ENCODE measurements at places on chromosomes 1 and 21. TPM values are rescaled to one million over a fixed set of nuclear protein-coding genes. Genes with fewer than 3 reads are reported as not detected.

Gene IL19
- total RNA-seq, result not detected

Gene AMY1B
- total RNA-seq, result not detected

Gene NID1
- 0.29 TPM for total RNA-seq

Gene NBPF3
- 9.0 TPM for total RNA-seq

Gene EFCAB14
- 50.3 TPM for total RNA-seq

Gene PLA2G5
- not detected for total RNA-seq

Gene HLCS
- total RNA-seq, result 30.6 TPM

GRCh38 chr1:226949401-226949800 lies 9.3 kb downstream of the COQ8A start:
- no peak for DNase-seq

GRCh38 chr1:18955441-18956192 lies 859 bp downstream of the IFFO2 start:
- peak; percentile 67 for DNase-seq

- DNase-seq, result no peak
These were observed 2.5 kb upstream of the ZBTB8A start for GRCh38 chr1:32536764-32537163.

DNA sequence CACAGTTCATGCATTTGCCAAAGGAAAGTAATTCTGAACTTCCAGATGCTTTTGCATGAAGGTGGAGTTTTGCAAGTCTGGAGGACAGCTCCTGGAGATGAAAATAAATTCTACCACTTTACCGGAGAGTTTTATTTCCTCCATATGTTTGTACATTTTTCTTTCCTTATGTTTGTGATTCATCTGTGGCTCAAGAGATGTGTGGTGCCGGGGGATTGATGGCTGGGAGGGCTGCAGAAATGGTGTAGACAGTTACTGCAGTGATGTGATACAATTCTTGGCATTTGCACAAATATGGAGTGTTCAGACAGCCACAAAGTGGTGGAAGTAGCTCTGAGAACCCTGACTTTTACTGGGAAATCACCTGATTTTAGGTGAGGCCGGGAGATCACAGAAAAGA lies 58.5 kb upstream of the ASB17 start:
- DNase-seq, result no peak

DNA sequence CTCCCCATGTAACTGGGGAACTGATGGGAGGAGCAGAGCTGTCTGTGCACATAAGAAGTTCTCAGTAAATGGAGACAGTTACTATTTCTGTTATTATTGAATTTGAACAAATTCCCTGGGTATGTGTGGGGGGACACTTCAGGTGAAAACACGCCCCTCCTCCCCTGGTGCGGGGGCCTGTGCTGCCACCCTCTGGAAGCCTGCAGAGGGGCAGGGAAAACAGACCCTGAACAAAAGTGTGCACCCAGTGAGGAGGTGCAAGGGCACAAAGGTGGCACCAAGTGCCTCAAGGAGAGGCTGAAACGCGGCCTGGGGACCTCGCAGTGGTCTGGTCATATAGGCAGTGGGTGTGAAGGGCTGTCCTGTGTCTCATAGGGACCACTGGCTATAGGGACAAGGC lies 18.2 kb upstream of the NADK start:
- no peak for DNase-seq

DNA sequence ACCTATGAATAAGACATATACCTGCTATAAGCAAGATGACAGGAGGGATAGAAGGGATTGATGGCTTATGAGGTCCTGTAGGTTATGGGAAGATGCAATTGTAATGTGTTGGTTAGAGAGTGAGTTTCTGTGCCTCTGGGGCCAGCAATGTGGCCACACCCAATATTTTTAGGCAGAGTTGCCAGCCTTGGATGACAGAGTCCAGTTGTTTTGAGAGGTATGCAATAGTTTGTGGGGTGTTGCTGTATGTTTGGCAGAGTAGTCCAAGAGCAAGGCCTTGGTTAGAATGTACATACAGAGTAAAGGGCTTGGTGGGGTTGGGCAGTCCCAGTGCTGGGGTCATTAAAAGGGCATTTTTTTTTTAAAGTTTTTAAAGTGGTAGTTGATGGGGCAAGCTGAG lies 36.6 kb upstream of the PLA2G5 start:
- no peak for DNase-seq

DNA sequence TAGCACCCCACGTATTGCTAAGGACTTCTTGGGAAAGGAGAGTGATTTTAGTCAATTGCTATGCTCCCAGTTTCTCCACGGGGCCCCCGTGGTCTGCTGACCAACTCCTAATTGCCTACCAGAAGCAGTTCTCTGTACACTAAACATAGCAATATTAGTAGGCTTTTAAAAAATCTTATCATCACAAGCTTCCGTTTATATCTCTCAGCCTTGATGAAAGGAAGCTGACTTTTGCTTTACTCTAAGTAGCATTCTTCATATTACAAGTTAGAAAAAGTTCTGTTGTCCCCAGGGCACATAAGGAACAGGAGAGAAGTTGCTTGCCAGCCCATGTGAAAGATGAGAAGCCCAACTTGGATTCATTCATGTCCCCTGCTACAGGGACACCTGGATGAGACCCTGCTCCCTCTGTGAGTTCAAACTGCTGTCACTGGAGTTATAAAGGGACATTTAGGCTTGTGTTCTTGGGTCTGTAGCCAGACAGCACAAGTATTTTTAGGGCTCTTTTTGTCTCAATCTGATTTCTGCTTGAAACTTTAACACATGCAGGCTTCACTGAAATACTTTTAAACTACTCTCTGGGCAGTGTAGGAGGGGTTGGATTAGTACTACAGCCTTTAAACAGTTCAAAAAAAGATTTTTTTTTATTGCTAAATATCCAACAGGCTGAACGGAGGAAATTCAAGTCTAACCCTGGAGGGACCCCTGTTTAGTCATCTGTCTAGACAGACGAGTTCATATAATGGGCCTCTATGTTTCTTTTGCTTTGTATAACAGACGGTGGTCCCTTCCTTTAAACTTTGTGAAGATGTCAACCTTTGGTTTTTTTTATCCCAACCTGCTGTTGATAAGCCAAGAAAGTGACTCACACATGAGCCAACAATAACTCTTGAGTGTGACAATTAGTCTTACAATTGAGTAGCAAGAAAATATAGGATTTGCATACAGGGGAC lies 29.5 kb downstream of the TGFB2 start:
- no peak for DNase-seq

DNA sequence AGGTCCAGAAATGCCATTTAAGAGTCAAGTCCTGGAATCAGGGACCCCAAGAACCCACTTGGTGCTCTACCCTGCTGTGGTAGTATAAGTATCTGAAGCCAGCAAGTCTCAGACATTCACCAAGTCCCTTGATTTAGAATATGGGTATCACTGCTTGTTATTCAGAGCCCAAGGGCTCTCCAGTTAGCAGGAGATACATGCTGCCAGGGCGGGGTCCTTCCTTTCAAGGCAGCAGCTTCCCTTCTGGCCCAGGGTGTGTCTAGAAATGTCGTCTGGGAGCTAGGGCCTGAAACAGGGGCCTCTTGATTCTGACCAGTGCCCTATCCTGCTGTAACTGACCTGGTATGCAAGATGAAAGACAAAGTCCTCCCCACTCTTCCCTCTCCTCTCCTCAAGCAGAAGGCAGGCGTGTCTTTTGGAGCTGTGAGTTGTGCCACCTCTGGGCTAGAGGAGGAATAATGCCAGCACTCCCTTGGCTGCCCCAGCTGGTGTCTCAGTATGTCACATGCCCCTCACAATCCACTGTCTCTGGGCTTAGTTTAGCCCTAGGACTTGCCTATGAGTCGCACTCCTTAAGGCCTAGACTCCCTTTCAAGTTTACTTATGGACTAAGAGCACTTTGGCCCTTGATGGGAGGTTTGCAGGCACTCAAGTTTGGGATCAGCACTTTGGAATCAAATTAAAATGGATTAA lies 200.2 kb downstream of the MRPL39 start:
- DNase-seq, result no peak

DNA sequence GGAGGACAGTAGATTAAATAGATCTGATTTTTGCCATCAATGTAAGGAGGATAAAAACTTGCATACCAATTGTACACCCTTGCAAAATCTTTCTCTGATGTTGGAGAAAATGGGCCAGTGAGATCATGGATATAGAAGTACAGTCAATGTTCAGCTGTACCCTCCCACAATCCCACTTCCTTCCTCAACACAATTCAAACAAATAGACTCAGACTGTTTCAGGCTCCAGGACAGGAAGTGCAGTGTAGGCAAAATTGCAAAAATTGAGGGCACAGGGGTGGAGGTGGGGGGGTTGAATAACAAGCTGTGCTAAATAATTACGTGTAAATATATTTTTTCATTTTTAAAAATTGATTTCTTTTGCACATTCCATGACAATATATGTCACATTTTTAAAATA lies 3.9 kb upstream of the IFI44 start:
- no peak for DNase-seq

DNA sequence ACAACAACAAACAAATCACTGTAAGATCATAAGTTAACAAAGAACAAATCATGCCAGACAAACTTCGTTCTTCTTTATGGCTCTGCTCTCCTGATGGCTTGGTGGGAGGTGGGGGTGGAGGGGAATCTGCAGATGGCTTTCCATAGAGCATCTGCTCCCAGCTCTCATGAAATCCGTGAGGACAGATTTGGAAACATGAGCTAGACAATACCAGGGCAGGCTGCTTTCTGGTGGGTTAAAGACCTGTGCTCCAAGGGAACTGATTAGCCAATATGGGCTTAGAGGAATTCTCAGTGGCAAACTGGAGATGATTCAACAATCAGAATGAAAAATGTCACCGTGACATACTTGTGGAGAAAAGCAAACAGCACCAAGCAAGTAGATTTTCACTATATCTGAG lies 69.4 kb upstream of the TLR5 start:
- no peak for DNase-seq

Measured in activated T-cell treated with anti-CD3 and anti-CD28 coated beads, Interleukin-2, amount 50 U/mL, for 72 hours (primary cell).